ENCODE measurements at places on chromosomes 12 and 14.
A peak's percentile ranks its signal among the peaks of the same experiment; 100 is the strongest.

DNA sequence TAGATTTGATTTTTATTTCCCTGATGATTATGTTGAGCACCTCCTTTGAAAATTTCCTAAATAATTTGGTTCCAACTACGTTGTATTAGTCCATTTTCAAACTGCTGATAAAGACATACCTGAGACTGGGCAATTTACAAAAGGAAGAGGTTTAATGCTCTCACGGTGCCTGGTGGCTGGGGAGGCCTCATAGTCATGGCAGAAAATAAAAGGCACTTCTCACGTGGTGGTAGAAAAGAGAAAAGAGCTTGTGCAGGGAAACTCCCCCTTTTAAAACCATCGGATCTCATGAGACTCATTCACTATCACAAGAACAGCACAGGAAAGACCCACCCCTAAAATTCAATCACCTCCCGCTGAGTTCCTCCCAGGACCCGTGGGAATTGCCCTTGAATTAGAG lies 372.3 kb downstream of the RPL10L start:
- DNase-seq, result no peak

- no peak for DNase-seq
These were observed 1.1 kb downstream of the ABCD4 start for GRCh38 chr14:74301594-74302151.

DNA sequence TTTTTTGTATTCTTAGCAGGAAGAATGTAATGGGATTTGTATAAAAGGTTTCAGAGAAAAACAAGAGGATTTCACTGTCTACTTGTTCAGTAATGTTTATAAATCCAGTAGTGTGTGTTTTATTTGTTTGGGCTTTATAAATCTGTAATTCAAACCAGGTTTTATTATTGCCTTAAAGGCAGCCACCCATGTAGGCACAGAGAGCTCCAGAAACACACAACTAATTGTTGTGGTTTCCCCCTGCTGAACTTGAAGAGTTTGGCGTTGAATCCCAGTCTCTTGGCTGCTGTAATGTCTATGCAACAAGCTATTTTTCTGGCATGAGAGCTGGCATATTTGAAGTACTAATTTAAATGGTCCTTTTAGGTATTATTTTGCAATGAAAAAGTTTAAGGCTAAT lies 63.4 kb upstream of the SLCO1C1 start:
- no peak for DNase-seq

DNA sequence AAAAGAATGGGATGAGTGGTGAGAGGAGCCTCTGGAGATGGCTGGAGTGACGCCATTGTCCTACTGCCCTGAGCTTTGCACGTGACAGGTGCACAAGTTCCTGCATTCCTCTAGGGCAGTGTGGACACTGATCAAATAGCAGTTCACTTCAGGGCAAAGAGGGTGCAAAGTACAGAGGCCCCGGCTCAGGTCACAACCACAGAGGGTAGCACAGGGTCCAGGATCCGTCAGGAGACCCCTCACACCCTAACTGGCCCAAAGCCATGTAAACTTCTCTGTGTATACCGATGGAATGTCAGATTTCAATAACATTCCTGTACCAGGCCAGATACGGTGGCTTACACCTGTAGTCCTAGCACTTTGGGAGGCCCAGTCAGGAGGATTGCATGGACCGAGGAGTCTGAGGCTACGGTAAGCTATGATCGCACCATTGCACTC lies 10.4 kb upstream of the FBLN5 start:
- no peak for DNase-seq

- no peak for DNase-seq
These were observed 21.4 kb upstream of the ADGRD1 start for GRCh38 chr12:130932061-130932930.

- no peak for DNase-seq
These were observed 138.5 kb downstream of the SLC16A7 start for GRCh38 chr12:59734371-59734770.

- DNase-seq, result peak; percentile 84
These were observed 1.2 kb downstream of the YBX3 start for GRCh38 chr12:10721651-10722501.
